ENCODE measurements at places on chromosomes 3 and 15.

GRCh38 chr3:123695152-123695551, 110.3 kb upstream of the HACD2 start:
- DNase-seq: no peak

DNA sequence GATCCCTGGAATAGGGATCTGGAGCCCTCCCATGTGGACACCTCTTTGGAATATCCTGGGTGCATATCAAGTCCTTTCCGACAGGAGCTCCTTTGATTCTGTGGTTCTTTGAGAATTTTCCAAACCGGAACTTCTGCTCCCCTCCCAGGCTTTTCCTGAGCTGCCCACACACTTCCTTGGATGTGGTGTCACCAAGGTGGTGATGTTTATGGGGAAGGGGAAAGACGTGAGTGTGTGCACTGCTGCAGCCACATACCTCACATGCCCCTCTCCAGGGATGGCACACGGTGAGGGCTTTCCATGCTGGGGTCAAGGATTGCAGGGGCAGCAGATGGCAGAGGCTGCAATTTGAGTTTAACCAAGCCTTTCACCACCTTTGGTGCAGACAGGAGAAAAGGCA, 27.9 kb upstream of the PSTPIP1 start:
- no peak for DNase-seq

GRCh38 chr3:126952261-126952982, 30.5 kb upstream of the PLXNA1 start:
- no peak for DNase-seq

- no peak for DNase-seq
Measured at GRCh38 chr15:77991029-77991406, 86.5 kb downstream of the TBC1D2B start.

GRCh38 chr15:53209396-53210042, 419.4 kb upstream of the ONECUT1 start:
- DNase-seq: no peak

GRCh38 chr15:65650312-65651041, 28.7 kb downstream of the SLC24A1 start:
- DNase-seq: no peak

GRCh38 chr15:48334260-48334659, 3.0 kb downstream of the DUT start:
- no peak for DNase-seq

DNA sequence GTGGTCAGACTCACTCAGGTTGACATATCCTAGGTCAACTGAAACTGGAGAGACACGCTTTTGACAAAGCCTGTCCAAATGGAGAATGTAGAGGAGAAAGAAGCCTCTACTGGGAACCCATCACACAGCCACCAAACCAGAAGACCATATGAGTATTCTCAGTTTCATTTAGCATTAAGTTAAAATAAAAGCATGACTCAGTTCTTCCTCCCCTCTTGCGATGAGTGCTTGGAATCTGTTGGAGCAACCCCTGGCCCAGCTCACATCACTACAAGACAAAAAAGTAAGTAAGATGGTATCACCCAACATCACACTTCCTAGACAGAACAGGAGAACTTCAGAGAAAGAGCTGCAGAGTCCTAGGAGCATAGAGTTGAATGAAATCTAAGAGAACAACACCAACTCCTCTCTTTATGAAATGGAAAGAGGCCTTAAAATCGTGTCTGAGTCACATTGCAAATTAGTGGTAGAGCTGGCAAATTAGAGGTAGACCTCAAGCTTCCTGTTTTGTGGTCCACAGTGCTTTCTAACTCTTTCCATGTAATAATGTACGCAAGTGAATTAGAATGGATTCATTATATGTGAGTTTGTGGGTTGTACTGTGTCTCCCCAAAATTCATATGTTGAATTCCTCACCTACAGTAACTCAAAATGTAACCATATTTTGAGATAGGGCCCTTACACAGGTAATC, 51.2 kb downstream of the FGF12 start:
- no peak for DNase-seq

DNA sequence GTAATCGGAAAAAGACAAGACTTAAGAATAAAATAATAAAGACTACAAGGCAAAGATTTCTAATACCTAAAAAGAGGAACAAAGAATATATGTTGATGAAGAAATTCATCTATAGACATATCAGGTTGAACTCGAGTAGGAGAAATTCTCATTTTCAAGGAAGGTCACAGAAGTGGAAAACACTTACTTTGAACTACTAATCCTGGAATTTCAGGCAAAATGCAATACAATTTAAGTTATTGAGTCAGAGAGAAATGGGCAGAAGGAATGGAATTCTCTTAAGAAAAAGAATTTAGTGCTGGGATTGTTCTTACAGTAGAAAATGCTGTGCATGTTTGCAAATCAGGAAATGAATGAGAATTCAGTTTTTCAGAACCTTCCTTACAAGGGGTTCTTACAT, 135.9 kb upstream of the TGFBR2 start:
- DNase-seq: no peak

GRCh38 chr15:92068121-92068520, 214.6 kb downstream of the SLCO3A1 start:
- DNase-seq: no peak

- DNase-seq: no peak
Measured at GRCh38 chr15:28049581-28049980, 49.5 kb downstream of the OCA2 start.

DNA sequence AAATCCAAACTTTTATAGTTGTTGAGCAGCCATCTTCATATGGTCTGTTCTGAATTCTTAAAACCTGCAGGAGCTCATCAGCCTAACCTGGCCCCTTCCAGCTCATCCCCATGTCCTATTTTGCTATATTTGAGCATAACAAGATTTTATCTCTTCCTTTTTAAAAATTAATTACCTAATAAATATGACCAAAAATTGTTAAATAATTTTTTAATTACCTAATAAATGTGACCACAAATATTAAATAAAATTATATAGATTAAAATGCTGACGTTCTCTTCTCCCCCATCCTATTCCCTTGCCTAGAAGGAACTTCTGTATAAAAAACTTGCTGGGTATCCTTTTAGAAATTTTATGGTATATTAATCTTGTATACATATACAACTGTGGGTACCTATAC, 43.7 kb downstream of the OXNAD1 start:
- DNase-seq: no peak

DNA sequence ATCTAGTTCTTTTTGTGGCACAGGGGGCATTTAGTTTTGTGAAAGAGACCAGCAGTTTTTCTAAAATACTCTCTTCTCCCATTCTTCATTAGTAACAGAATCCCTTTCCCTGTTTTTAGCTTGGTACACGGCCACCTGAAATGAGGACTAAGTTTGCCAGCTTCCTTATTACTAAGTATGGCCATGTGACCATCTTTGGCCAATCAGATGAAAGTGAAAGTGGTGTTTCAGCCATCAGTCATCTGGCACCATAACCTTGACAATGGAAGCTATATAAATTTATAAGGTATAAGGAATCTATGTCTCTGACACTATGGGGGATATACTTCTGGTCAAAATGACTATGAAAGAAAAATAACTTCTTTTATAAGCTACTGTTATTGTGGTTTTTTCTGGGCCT, 570.4 kb downstream of the AGBL1 start:
- DNase-seq: no peak
